ENCODE measurements at places on chromosomes 3 and 15.

DNA sequence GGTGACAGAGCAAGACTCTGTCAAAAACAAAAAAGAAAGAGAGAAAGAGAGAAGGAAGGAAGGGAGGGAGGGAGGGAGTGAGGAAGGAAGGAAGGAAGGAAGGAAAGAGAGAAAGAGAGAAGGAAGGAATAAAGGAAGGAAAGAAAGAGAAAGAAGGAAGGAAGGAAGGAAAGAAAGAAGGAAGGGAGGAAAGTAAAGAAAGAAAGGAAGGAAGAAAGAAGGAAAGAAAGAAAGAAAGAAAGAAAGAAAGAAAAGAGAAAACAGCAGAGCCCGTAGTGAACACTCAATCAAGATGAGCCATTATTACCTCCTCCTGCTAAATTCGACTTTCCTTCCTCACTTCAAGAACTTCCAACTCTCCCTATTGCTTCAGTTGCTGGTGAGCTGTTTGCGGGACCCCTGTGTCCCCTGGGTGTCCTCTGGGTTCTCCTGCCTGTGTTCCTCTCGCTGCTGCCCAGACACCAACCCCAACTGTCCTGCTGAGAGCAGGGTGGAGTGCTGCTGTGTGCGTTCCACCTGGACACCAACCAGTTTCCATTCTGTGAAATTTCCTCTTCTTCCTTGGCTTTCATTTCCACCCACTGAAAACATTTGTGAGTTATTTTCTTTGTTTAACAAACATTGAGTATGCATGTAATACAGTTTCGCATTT, 266.4 kb downstream of the FAM43A start:
- no peak for DNase-seq

DNA sequence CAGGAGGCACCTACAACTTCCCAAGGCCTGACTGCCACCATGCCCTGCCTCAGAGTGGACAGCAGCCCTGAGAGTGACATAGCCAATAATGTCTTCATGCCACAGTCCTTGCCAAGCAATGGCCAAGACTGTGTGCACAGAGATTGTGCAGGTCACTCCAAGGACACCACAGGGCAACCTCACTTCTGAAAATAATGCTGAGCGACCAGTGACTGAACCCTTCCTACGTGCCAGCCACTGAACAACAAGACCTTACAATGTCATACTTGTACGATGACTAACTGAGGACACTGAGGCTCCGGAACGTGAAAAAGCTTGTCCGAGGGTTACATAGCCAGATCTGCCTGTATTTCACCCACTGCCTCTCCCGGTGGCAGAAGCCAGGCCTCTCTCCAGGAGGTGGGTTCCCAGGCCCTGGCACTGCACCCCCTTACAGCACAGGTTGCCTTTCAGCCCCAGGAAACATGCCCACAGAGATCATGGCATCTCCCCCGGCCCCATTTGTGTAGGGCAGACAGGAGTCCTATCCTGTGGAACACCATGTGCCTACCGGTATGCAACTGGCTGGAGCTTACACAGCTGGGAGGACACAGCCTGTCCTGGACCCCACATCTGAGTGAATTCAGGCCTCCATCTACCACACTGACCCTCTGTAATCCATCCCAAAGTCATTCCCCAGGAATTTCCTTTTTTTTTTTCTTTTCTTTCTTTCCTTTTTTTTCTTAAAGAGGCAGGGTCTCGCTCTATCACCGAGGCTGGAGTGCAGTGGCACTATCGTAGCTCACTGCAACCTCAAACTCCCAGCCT, 72.3 kb downstream of the SLC12A8 start:
- no peak for DNase-seq

GRCh38 chr15:71115567-71116351, 488 bp downstream of the THSD4 start:
- DNase-seq: peak; percentile 46

DNA sequence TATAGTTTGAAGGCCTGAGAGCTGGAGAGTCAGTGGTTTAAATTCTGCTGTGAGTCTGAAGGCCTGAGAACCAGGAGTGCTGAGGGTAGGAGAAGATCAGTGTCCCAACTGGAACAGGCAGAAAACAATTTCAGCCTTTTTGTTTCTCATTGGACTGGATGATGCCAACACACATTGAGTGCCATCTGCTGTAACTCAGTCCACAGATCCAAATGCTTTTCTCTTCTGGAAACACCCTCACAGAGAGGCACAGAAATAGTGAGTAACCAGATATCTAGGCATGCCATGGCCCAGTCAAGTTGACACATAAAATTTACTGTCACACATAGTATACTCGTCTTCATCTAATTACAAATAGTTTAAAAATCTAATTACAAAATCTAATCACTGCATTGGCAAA, 100.8 kb downstream of the NEO1 start:
- no peak for DNase-seq

GRCh38 chr3:72151465-72152238, 366.7 kb upstream of the PROK2 start:
- DNase-seq: no peak

DNA sequence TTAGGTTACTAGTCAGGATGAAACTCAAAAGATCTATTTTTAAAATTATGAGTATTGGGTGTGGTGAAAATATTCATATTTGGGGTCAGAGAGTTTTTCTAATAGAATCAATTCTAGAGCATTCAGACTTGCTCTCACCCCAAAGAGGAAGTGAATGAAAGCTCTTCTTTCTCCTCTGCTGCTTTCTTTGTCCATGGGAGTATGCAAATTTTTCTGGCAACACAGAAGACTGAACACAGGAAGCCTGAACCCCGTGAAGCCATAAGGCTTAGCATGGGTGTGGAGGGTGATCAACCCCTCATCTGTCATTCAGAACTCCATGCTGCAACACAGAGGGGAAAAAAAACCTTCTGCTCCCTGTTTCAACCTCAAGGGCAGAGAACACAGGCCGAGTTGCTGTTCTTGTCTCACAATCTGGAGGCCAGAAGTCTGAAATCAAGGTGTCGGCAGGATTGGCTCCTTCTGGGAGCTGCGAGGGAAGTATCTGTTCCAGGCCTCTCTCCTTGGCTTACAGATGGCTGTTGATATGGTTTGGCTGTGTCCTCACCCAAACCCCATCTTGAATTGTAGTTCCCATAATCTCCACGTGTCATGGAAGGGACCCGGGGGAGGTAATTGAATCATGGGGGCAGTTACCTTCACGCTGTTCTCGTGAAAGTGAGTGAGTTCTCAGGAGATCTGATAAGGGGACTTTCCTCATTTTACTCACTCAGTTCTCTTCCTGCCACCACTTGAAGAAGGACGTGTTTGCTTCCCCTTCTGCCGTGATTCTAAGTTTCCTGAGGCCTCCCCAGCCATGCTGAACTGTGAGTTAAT, 33.7 kb upstream of the CD47 start:
- DNase-seq: no peak

- no peak for DNase-seq
These were observed 539.7 kb downstream of the DIPK2A start for GRCh38 chr3:144511346-144511745.

- no peak for DNase-seq
These were observed 14.3 kb downstream of the CXCR6 start for GRCh38 chr3:45957586-45957985.

GRCh38 chr15:71811036-71811736, 832 bp downstream of the NR2E3 start:
- no peak for DNase-seq

DNA sequence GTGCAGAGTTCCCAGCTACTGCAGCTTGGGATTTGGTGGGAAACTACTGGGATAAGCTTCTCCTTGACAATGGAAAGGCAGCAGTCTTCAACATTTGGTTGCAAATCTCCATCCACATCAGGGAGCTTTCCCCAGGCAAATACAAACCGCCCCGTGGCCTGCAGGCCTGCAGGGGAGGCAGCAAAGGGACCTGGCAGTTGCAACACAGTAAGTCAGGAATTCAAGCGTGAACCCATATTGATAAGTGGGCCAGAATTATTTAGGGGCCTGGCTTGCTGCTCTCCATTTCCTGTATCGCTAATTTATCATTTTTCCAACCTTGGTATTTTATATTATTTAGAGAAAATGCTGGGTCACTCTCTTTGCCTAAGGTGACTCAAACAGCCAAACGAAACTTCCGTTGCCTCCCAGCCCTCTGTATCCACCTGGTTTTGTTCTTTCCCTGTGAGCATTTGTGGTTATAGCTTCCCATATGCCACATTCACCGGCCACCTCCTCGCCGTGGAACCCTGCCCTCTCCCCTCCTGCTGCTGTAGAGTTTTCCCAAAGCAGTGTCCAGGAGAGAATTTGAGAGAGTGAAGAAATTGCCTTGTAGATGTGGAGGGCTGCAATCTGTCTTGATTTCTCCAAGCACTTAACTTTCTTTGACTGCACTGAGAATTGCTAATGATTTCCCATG, 34.8 kb downstream of the B3GALNT1 start:
- no peak for DNase-seq

DNA sequence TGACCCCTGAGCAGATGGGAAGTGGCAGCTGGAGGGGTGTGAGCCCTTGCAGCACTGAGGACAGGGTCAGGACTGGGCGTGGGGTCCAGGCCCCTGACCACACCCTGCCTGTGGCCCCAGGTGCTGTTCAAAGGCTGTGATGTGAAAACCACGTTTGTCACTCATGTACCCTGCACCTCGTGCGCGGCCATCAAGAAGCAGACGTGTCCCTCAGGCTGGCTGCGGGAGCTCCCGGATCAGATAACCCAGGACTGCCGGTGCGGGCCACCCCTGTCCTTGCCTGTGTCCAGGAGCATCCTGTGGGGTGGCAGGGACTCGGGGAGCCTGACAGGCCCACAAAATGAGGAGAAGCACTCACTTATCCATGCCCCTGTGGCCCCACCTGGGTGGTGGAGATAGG, 5.9 kb downstream of the STAB1 start:
- no peak for DNase-seq

DNA sequence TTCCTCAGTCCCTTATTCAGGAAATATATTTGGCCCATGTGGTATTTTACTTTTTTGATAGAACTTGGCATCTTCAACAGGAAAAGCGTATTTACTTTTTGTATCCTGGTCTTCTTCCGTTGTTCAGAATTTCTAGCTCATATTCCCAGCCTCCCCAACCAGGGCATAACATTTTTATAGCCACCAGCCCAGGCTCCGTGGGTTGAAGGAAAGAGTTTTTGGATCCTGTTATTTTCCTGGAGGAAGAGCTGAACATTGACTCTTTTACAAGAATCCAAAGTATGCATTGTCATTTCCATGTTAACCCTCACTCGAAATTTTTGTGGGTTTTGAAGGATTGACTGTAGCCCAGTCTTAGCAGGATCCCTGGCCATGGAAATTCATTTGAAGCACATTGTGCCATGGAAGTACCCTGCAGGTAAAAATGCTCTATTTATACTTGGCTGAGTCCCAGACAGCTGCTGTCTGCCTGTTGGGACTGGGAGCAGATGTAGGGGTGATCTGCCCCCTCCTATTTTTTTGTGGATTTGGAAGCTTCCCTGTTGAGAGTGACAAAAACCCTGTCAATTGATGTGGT, 98.8 kb downstream of the AKAP13 start:
- DNase-seq: no peak

GRCh38 chr3:98903705-98904481, 2.4 kb upstream of the DCBLD2 start:
- DNase-seq: no peak

Data from RKO (cell line).